ENCODE measurements at places on chromosomes 13 and 19.

DNA sequence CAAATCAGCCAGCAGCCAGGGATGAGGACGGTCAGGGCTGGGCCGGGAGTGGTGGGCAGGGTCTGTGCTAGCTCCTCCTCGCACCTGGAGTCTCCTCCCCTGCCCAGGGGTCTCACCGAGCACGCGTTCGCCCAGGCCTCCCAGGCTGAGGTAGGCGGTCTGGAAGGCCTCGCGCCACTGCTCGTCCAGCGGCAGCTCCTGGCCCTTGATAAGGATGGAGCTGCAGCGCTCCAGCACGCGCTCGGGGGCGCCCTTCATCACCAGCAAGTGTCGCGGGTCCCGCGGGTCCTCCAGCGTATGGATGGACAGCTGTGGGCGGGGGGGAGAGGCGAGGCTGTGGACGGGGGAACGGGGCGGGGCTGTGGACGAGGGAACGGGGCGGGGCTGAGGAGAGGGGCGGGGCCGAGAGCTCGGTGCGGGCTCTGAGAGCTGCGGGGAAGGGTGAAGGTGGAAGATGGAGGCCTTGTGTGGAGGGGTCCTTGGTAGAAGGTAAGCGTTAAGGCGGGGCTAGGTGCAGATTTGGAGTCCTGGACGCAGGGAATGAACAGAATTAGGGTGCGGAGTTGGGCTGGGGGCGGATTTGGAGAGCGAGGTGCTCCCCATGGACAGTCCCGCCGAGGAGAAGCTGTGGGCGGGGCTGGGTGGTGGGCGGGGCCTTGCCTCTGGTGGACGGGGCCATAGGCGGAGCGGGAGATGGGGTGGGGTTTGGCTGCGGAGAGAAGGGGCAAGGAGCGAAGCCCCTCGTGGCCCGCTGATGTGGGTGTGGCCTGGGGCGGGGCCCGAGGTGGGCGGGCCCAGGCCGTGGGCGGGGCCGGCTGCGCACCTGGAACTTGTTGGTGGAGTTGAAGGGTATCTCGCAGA is 5.7 kb downstream of the ATP4A start:
- peak; percentile 30 for DNase-seq

GRCh38 chr13:45385907-45386553 is 32.1 kb downstream of the SLC25A30 start:
- DNase-seq = no peak

- no peak for DNase-seq
Observed at GRCh38 chr13:71801165-71801760, 65.7 kb downstream of the DACH1 start.

DNA sequence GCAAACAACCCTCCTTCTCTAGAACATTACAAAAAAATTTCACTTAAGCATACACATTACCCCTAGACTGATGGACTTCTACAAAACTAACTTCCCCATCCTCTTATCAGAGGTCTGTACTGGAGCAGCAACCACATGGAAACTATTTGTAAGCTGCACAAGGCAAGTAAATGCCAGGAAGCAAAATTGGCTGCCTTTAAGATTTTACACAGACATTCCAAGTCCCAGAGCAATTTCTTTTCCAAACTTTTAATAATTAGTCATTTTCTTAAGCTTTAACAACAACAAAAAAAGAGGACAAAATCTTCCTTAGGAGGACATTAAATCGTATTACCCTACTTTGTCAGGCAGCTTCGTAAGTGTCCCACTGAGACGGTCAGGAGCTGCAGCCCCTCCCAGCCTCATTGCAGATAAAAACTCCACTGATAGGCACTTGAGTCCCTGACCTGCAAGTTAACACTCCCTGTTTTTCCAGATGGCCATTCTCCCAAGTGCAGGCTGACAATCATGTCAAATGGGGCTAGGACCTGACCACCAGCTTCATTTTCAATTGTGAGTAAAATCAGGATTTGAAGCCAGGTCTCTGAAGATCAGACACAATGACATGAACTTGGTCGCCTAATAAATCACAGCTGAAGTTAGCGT is 680.1 kb downstream of the DIAPH3 start:
- no peak for DNase-seq

DNA sequence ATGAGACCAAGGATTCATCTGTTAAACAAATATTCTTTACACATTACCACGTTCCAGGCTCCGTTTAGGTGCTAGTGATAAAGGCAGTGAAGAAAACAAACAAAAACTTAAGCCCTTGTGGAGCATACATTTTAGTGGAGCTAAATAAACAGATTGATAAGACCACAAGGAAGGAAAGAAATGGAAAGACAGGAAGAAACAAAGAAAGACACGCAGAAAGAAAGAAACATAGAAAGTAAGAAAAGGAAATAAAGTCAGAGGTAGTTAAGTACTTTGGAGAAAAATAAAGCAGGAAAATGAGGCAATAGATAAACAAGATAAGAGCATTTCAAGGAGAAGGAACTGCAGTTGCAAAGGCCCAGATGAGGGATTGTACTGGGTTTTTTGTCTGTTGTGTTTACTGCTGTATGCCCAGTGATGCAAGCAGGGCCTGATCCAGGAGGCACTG is 998 bp downstream of the NFKBIB start:
- no peak for DNase-seq

DNA sequence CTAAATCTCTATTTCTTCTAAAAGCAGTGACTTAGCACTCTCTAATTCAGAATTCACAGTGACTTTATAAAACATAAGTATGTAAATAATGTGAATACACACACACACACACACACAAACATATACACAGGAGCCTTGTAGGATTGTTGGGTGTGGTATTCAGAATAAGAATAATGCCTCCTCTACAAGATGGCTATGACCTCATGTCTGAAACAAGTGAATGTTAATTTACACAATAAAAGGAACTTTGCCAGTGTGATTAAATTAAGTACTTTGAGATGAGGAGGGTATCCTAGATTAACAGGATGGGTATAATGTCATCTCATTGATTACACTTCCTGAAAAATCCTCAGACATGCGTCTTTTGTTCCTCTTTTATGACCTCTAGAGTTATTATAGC is 234.6 kb downstream of the SLITRK6 start:
- no peak for DNase-seq

- no peak for DNase-seq
Observed at GRCh38 chr13:34277936-34278335, 460.0 kb downstream of the RFC3 start.

DNA sequence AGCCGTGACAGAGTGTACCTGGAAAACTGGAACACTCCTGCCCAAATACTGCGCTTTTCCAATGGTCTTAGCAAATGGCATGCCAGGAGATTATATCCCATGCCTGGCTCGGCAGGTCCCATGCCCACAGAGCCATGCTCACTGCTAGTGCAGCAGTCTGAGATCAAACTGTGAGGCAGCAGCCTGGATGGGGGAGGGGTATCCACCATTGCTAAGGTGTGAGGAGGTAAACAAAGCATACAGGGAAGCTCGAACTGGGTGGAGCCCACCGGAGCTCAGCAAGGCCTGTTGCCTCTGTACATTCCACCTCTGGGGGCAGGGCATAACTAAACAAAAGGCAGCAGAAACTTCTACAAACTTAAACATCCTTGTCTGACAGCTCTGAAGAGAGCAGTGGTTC is 10.5 kb downstream of the CYP2A13 start:
- no peak for DNase-seq

DNA sequence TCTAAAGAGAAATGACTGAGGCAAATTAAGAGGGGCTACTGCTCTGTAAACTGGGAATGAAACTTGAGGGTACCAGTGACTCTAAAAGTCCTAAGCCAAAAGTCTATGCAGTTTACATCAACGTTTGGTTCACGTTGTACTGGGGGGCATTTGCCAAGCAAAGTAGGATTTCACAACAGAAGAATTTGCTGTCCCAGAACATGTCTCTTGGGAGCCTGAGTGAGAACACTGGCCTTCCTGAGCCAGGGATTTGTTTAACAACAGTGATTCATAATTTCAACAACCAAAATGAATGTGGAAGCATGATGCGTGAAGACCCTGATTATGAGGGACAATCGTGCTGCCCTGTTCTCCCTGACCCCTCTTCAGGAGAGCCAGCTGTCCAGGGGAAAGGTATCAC is 178.0 kb downstream of the OXGR1 start:
- no peak for DNase-seq

- DNase-seq = peak; percentile 37
Observed at GRCh38 chr13:98664047-98664446, 87.1 kb upstream of the STK24 start.

DNA sequence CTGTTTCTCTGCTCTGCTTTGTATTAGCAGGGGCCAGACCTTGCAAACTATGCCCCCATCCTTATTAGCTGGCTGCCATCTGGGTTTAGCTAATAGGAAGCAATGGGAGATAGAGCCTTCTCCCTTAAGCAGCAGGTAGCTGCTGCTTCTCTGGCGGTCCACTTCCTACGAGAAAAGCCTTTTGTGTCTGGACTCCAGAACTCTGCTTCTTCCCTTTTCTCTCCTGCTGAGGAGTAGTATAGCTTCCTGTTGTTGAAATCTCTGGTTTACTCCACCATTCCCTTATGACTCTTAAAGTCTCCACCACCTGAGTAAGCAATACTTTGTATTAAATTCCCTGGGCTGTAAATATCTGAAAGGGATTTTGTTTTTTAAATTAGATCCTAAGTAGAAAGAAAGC is 147.1 kb downstream of the DNAJC15 start:
- no peak for DNase-seq

GRCh38 chr13:19053561-19053960 is 128.1 kb downstream of the TUBA3C start:
- no peak for DNase-seq

GRCh38 chr13:77836423-77836822 is 82.2 kb downstream of the EDNRB start:
- no peak for DNase-seq

GRCh38 chr13:105979131-105980011 is 556.1 kb downstream of the EFNB2 start:
- DNase-seq = no peak

DNA sequence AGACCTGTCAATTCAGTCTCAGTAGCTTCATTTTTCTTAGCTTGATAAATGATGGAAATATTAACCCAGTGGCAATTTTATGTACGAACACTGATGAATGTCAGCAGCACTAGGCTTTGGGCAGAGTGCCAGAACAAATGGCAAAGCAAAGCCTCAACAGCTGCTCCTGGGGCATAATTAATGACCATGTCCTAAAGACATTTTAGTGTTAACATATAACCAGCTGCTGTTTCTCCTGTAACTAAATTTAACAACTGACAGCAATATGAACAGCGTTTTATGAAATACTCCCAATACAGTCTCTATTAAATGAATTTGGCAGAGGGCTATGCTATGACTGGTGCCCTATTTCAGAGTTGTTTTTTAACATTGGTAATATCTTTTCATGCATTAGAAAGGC is 47.1 kb downstream of the ZNF568 start:
- no peak for DNase-seq

GRCh38 chr13:101111894-101112293 is 304.4 kb downstream of the NALCN start:
- DNase-seq = no peak

- DNase-seq = no peak
Observed at GRCh38 chr19:55146078-55146704, 2.8 kb downstream of the TNNT1 start.

- no peak for DNase-seq
Observed at GRCh38 chr13:110492679-110493593, 68.6 kb downstream of the RAB20 start.

DNA sequence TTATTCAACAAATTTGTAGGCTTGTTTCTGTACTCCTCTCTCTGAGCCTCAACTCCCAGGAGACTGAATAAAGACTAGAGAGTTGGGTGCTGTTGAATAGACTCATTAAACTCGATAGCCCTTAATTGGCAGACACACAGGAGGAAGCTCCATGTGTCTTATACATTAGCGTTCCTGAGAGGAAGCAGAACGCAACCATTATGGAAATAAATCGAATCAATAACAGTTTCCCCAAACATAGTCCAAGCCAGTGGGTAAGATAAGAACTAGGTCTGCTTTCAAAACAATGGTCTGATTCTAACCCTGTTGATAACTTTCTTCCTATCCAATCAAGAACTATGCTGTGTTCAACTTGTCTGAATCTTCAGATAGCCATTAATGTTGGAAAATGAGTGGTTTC is 118.1 kb upstream of the FNDC3A start:
- no peak for DNase-seq

DNA sequence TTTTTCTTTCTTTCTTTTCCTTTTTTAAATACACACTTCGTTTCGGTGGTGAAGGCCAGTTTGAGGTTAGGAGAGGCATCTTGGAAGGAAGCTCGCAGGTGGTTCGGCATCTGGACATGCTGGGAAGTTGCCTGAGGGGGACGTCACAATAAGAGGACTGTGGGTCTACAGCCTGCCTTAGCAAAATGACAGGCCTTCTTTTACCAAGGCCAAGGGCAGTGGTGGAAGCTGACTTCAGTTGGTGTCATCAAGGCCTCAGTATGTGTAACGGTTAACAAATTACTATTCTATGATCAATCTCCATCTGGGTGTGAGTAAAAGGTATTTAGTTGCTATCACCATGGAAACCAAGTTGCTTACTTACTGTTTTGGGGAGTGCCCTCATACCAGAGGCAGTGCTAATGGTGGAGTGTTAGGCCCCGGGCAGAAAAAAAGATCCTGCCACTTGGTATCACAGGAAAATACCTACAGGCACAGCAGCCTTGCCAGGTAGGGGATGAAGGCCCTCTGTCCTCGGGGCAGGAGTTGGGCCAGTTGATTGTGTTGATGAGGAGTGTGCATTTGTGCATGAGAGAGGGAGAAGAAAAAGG is 10.3 kb downstream of the ACTN4 start:
- DNase-seq = no peak

- no peak for DNase-seq
Observed at GRCh38 chr13:64197232-64197631, 2781.6 kb upstream of the PCDH20 start.

GRCh38 chr19:48569814-48570213 is 17.8 kb downstream of the SULT2B1 start:
- no peak for DNase-seq

GRCh38 chr19:28153123-28153522 is 1059.8 kb downstream of the UQCRFS1 start:
- no peak for DNase-seq

DNA sequence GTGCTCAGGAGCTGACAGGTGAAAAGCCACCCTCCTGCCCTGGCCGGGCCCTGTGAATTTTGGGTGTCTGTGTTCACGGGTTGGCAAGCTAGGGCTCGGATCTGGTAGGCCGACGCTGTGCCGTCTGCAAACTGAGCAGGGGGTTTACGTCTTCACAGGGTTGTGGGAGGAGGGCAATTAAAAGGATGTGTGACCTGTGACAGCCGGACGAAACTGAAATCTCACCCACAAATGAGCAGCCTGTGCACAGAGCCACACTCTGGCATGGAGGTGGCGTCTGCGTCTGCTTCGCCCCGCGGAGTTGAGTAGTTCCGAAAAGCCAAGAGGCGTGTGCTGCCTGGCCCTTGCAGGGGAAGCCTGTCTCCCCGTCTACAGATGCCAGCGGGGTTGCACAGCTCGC is 117.3 kb downstream of the KDM4B start:
- DNase-seq = no peak

GRCh38 chr19:29510701-29511265 is 15.0 kb upstream of the VSTM2B start:
- DNase-seq = no peak

DNA sequence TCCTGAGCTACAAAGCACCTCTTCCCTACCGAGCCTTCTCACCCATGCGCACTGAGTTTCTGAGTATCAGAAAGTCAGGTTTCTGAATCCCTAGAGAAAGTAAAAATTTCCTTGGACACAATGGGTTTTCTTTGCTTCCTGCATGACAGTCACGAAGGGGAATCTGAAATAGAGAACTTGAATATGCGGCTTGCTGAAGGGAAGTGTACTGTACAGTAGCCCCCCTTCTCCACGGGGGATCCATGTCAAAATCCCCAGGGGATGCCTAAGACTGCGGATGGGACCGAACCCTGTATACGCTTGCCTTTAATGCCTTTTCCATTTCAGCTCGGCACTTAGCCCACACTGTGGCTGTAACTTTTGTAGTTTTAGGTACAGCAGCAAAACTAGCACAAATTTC is 107.9 kb downstream of the GGACT start:
- DNase-seq = no peak

GRCh38 chr19:5086725-5087439 is 118.0 kb downstream of the KDM4B start:
- DNase-seq = no peak

All from stimulated activated CD4-positive, alpha-beta T cell treated with anti-CD3 and anti-CD28 coated beads, TNF-alpha, amount 100 ng/mL, for 48 hours (primary cell).